ENCODE measurements at places on chromosomes 11 and 22. TPM values are rescaled to one million over a fixed set of nuclear protein-coding genes. Genes with fewer than 3 reads are reported as not detected.

DNA sequence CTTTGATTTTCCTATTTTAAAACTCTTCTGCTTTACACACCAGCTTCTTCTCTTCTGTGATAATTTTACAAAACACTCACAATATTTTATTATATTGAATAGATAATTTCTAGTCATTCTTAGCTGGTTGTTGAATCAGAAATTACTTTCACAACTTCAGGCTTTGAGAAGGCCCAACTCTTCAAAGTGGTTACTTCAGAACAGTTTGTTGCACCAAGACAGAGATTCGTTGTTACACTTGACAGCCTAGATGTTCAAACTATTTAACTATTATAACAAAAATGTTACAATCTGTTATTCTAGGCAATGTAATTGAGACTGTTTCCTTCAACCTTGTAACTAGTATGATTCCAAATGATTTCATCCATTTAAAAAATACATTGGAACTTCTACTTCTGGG is 333.2 kb upstream of the CHORDC1 start:
- DNase-seq = no peak

GRCh38 chr11:120089036-120090001 is 48.6 kb downstream of the TRIM29 start:
- DNase-seq = no peak

Gene FREY1
- 4.9 TPM for total RNA-seq

DNA sequence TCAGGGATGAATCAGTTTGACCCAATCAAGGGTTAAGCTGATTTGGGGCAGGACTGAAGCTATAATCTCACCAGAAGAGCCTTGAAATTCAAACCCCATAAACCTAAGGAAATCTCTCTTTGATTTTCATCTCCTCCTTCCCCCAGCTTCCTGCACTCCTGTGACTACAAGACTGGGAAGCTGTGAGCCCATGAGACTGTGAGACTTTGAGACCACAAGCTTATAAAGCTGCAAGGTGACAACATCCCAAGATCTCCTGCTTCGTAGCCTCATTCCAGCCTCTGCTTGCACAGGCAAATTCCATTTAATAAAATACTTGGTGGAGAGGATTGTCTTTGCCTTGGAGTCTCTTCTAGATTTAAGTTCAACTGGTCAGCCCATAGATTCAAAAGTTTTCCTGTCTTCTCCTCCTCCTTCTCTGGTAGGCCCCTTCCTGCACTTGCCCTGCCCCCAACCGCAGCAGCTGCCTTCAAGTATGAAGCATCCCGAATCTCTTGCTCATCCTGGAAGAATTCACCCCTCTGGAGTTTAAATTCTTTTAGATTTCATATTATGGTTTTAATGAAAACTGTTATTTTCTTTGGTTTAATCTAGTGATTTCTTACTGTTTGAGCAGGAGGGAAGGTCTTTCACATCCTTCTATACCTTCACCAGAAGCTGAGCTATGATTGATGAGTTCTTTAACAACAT is 42.1 kb downstream of the PAMR1 start:
- no peak for DNase-seq

DNA sequence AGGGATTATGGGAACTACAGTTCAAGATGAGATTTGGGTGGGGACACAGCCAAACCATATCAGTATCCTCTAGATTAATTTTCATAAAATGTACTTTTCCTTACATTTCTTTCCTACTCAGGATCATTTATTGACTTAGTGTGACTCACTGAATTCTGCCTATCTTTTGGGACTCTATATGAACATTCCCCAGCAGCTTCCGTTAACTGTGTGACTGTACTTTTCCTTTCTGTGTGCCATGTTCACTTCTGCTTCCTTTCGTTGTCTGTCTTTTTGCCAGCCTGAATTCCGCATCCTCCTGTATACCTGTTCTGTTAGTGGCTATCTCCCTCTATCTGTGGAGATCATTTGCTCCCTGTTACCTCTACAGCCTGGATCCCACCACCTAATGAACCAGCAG is 48.8 kb downstream of the SPECC1L start:
- no peak for DNase-seq

Data from naive thymus-derived CD4-positive, alpha-beta T cell (primary cell).